ENCODE measurements at places on chromosomes 13 and 19.

GRCh38 chr13:39170711-39171110 lies 132.5 kb downstream of the NHLRC3 start:
- DNase-seq = no peak

- no peak for DNase-seq
These were observed 19.9 kb upstream of the FBXO27 start for GRCh38 chr19:39052243-39052746.

DNA sequence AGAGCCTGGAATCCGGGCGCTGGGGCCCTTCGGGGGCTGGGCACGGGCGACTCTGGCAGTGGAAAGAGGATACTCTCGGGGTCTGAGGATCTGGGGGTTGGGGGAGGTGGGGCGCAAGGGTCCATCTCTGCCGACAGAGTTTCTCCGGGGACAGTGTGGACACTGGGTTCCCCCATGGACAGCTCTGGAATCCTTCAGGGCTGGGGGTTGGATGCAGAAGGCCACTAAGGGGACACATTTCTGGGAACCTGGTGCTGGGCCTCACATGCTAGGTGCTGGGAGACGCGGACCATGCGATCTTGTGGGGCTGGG lies 2.3 kb downstream of the TGFBR3L start:
- no peak for DNase-seq

DNA sequence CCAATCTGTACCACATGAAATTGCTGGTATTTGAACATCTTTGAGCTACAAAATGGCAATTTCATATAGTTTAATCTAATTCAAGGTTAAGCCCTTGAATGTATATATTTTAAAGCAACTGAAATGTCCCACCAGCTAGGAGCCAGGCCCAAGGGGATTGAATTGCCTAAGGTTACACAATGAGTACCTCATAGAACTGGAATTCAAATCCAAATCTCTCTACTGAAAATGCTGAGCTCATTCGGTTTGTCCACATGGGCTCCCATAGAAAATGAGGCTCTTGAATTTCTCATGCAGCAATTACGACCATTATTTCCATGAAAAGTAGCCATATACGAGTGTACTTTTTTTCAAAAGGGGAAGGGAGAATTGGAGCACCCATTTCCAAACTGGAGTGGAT lies 31.5 kb upstream of the FNDC3A start:
- no peak for DNase-seq

DNA sequence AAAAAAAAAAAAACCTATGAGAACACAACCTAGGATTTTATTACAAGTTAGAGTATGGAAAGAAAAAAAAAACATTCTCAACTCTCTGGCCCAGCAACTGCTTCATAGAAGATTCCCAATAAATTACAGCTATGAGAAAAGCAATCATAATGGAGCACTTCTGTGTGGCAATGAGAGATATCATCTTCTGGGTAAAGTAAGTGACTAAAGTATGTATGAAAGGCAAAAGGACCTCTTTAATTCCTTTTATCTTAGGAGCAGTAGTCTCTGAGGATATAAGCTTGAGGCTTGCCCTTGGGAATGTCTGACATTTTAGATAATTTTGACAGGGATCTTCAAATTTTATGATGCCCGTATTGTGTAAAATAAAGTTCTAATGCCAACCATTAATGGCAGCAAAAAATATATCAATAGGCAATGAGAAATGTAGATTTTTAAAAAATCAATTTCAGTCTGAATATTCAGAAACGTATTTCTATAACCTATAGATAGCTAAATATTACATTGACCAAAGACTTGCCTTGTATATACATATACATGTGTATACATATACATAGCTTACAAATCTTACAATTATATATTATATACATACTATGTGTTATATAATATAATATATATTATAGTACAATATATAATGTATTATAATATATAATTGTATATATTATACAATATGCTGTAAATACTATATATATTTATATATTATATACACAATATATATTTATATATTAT lies 823.9 kb upstream of the SLITRK1 start:
- DNase-seq = no peak

- no peak for DNase-seq
These were observed 107.4 kb upstream of the SLC7A1 start for GRCh38 chr13:29702912-29703351.

GRCh38 chr13:32881074-32881776 lies 135.0 kb upstream of the KL start:
- DNase-seq = no peak

GRCh38 chr19:3556978-3557460 lies 367 bp downstream of the MFSD12 start:
- DNase-seq = no peak

- DNase-seq = no peak
These were observed 902.3 kb upstream of the MIR17HG start for GRCh38 chr13:90445179-90445578.

- DNase-seq = no peak
These were observed 124.2 kb downstream of the ZIC5 start for GRCh38 chr13:99847318-99847750.

DNA sequence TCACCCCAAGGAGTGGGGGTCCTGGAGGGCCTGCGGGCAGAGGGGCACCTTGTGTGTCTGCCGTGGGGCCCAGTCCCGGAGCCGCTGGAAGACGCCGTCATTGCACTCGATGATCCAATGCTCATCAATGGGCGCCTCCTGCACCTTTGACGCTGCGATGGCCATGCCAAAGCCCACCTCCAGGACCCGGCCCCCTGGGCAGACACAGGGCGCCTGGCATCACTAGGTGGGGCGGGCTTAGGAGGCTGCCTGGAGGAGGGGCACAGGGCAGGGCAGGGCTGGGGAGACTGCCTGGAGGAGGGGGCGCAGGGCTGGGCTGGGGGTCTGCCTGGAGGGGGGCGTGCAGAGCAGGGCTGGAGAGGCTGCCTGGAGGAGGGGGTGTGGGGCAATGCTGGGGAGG lies 1.6 kb downstream of the GAMT start:
- DNase-seq = no peak

- no peak for DNase-seq
These were observed 107.2 kb downstream of the STARD13 start for GRCh38 chr13:33178209-33178840.

DNA sequence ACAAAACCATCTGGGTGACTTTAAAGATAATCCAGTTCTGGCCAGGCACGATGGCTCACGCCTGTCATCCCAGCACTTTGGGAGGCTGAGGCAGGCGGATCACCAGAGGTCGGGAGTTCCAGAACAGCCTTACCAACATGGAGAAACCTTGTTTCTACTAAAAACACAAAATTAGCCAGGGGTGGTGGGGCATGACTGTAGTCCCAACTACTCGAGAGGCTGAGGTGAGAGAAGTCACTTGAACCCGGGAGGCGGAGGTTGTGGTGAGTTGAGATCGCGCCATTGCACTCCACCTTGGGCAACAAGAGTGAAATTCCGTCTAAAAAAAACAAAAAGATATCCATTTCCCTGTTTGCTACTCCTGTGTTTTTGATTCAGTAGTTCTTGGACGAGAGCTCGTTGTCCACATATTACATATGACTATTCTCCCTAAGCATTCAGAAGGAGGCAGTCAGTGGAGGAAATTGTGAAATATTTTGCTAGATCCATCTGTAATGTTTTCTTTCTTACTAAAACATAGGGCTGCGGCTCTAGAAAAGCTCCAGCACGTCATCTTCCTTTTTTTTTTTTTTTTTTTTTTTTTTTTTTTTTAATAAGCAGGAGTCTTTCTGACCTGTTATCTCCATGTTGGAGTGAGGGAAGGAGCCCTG lies 33.6 kb downstream of the ZNF701 start:
- DNase-seq = no peak

DNA sequence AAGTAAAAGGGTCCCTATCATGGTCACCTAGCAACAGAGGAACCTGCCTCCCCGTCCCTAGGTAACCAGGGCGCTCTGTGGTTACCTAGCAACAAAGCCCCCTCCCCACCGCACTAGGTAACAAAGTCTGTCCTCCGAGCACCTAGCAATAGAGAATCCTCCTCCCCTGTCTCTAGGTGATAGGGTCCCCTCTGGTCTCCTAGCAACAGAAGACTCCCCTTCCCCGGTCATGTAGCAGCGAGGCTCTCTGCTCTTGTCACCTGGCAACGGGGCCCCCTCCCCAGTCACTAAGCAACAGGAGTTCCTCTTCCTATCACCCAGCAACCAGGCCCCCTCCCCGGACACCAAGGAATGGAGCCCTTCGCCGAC lies 307 bp downstream of the JOSD2 start:
- peak; percentile 58 for DNase-seq

GRCh38 chr19:37855098-37855497 lies 51.3 kb downstream of the WDR87 start:
- no peak for DNase-seq

DNA sequence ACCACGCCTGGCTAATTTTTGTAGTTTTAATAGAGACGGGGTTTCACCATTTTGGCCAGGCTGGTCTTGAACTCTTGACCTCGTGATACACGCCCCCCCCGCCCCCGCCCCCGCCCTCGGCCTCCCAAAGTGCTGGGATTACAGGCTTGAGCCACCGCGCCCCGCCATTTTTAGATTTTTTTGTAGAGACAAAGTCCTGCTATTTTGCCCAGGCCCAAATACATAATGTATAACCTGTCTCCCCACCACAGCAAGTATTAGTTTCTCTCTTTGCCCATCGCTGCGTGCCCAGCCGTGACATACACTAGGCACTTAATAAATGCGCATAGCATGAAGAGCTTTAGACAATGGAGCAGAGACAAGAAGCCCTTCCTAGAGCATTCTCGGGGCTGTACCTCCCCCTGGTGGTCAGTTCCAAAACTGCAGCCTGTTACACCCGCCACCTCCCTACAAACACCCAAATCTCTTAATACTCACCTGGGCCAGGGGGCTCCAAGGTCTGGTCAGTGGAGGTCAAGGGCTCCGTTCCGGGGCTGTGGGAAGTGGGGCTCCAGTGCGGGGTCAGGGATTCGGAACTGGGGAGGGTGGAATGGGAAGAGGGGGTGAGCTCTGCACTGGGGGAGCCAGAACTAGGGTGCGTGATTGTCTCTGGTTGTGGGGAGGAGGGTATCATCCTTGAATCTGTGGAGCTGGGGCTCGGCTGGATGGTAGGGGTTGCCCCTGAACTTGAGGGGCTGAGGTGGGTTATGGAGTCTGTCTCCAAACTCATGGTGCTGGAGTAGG lies 22.5 kb downstream of the IQCN start:
- DNase-seq = peak; percentile 72

DNA sequence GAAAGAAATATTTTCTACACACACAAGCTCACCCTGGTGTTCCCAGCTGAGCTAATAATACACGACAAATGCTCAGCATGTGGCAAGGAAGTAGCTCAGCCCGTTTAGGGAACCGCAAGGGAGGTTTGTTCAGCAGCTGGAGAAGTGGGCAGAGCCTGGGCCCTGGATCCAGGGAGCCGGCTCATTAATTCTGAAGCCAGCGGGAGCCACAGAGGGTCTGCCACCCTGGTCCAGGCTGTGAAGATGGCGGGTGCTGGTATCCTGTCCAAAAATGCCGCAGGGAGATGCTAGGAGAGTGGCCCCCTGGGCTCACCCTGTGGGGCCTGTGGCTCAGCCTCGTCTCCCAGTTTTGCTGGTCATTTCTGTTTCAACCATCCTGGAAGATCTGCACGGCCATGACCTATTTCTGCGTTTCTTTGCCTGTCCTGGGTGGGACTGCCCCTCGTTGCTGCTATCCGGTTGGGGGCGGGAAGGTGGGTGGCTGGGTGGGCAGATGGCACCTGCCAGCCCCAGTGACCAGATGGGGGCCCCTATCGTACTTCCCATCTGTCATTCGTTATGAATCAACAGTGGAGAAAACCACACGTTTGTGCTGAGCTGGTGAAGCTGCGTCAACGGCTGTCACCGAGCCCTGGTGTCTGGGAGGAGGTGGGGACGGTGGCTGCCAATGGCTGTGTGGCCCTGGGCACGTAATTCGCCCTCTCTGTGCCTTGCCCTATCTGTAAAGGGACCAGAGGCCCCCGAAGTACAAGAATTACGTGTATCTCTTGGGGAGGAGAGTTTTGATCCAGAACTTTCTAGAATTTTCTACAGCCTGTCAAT lies 2.7 kb upstream of the GNA15 start:
- no peak for DNase-seq

DNA sequence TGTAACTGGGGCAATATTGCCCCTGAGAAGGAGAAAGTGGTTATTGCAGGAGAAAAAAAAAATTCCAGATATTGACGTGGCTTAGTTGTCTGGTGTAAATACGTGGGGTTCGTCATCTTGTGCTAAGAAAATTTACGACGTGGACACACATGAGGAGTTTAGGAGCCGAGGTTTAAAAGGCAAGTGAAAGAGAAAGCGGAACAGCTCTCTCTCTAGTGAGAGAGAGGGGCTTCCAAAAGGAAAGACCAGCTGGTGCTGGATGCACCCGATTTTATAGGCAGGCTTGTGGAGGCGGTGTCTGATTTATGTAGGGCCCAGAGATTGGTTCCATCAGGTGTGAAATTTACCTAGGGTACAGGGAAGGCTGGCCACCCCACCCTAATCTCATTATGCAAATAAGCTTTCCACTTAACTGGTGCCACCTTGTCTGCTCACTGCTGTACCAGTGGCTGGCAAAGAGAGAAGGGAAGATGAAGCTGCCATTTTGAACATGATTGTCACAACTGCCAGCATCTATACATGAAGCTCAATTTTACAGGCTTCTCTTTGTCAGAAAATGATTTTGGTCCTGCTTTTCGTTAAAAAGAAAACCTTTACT lies 845.1 kb downstream of the DACH1 start:
- DNase-seq = no peak

GRCh38 chr19:15265214-15265849 lies 33.1 kb upstream of the EPHX3 start:
- no peak for DNase-seq

- no peak for DNase-seq
These were observed 14.8 kb upstream of the DNAJC15 start for GRCh38 chr13:43008596-43008995.

DNA sequence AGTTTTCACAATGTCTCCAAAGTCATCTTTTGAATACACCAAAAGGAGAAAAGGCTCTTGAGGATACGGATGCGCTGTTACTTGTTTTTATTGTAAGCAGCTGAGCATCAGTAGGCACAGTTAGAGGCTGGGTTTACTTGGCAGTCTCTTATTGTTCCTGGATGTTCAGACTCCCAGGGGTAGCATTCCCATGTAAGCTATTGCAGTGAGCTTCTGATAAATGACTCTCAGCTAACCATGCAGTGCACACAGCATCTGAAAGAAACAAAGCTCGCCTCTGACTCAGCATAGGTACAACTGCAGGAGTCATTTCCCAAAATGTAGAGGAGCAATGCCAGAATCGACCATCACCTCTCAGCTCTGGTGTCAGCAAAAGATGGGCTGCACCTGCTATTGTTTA lies 84.8 kb downstream of the DCT start:
- DNase-seq = no peak

- DNase-seq = no peak
These were observed 13.8 kb upstream of the ZBTB7A start for GRCh38 chr19:4080473-4080872.

Measured in D721Med (cell line).